ENCODE measurements at places on chromosomes 16 and 17. TPM values are rescaled to one million over a fixed set of nuclear protein-coding genes. Genes with fewer than 3 reads are reported as not detected.

The PPP1R1B gene
- total RNA-seq, result 0.66 TPM

The CX3CL1 gene
- 0.33 TPM for total RNA-seq

The TBC1D3 gene
- not detected for total RNA-seq

The GGT6 gene
- total RNA-seq, result not detected

The CORO1A gene
- total RNA-seq, result 0.50 TPM

The CCL5 gene
- not detected for total RNA-seq

The GAS2L2 gene
- not detected for total RNA-seq

The CDRT4 gene
- 1.8 TPM for total RNA-seq

The GDPD1 gene
- 0.73 TPM for total RNA-seq

The SLC6A2 gene
- total RNA-seq, result not detected

The NECAB2 gene
- total RNA-seq, result under 0.01 TPM

The RNF227 gene
- 2.8 TPM for total RNA-seq

The DHRS13 gene
- 10.3 TPM for total RNA-seq

The NOD2 gene
- total RNA-seq, result under 0.01 TPM

The GINS3 gene
- 1.5 TPM for total RNA-seq

The CCDC154 gene
- total RNA-seq, result 0.29 TPM

The GUCY2D gene
- total RNA-seq, result not detected

The UBE2Z gene
- total RNA-seq, result 118 TPM

The OR1A1 gene
- total RNA-seq, result not detected

The DHX58 gene
- 17.2 TPM for total RNA-seq

The LDHD gene
- 2.8 TPM for total RNA-seq

The MIS12 gene
- 15.6 TPM for total RNA-seq

The NIP7 gene
- total RNA-seq, result 19.6 TPM

The PPP1R27 gene
- total RNA-seq, result not detected

The CDK12 gene
- 25.8 TPM for total RNA-seq

The CD300LG gene
- not detected for total RNA-seq

The TMEM235 gene
- not detected for total RNA-seq

The ANKRD40CL gene
- not detected for total RNA-seq

The TP53TG3C gene
- total RNA-seq, result not detected

The CSH2 gene
- not detected for total RNA-seq

The SLC13A2 gene
- not detected for total RNA-seq

The ASPA gene
- 1.2 TPM for total RNA-seq

The OSGIN1 gene
- 3.8 TPM for total RNA-seq

The FAAP100 gene
- total RNA-seq, result 19.9 TPM

The MMP15 gene
- 6.1 TPM for total RNA-seq

The PRKCB gene
- total RNA-seq, result under 0.01 TPM

The OTOA gene
- total RNA-seq, result 0.17 TPM

The MYLK3 gene
- total RNA-seq, result 0.15 TPM

The RABEP1 gene
- 59.9 TPM for total RNA-seq

The NPIPA8 gene
- total RNA-seq, result not detected

The GAN gene
- total RNA-seq, result 5.1 TPM

The HSD17B2 gene
- total RNA-seq, result not detected

The SLFN13 gene
- total RNA-seq, result 2.2 TPM

The PYY gene
- not detected for total RNA-seq

The C1QBP gene
- total RNA-seq, result 259 TPM

The CFAP97D1 gene
- not detected for total RNA-seq

The NPIPA1 gene
- 79.7 TPM for total RNA-seq

The MSLN gene
- total RNA-seq, result 0.17 TPM

The WDR59 gene
- total RNA-seq, result 20.1 TPM

Data from smooth muscle cell of trachea (primary cell).